ENCODE measurements at places on chromosomes 12 and 14.

DNA sequence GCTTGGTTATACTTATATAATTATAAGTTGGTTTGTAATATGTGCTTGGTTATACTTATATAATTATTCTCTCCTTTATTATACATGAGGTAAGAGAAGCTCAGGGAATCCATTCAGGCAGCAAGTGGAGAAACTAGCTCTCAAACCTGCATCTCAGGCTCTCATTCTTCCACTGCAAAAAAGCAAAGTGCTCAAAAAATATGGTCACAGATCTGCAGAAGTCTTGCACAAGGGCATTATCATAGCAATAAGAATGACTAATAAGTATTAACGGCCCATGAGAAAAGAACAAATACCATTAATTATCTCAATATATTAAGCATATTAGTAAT, 476 bp upstream of the TRAFD1 start:
- DNase-seq = no peak

DNA sequence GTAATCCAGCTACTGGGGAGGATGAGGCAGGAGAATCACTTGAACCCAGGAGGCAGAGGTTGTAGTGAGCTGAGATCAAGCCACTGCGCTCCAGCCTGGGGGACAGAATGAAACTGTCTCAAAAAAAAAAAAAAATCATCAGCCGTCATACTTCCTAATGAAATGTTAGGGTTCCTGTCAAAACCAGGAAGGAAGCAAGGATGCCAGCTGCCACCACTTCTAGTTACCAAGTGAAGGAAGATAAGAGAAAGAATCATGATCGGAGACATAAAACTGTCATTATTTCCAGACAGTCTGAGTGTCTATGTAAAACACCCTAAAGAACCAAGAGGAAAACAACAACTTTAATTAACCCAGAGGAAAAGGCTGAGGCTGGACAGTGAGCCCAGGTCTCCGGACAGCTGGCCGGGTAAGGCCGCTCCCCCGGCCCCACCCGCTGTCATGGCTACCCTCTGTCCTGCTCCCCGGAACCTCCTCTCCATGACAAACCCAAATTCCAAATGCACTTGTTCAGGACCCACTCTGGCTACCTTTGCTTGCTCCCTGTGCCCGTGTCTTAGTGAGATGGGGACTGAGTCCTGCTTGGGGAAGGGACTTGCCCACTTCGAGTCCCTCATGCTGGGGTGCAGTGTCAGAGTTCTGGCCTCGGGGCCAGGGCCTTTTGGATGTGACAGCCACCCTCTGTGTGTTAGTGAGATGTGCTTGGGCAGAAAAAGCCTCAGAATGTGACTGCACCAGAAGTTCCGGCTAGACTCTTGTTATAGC, 29.0 kb downstream of the SLC6A12 start:
- DNase-seq = no peak

DNA sequence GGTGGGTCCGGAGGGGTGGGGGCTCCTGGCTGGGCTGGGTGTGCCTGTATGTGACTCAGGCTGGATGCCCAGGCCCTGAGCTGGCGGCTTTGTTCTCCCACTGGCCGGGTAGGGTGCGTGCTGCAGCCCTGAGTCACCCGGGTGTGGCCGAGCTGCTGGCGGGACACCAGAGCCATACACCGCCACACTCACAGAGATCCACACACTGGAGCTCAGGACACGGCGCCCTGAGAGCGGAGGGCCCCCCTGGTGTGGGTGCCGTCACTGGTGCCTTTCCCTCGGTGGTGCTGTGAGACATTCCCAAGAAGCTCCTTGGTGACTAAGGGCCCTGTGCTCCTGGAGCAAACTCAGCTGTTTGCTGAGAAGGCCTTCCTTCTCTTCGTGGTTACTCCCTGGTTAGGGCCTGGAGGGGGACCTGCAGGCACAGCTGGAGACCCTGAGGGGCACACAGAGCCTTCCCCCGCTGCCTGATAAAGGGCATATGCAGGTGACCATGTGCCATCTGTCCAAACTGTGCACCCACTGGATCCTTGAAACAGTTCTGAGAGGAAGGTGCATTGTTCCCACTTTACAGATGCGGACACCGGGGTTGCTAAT, 44.3 kb downstream of the KRT80 start:
- no peak for DNase-seq

GRCh38 chr12:11727133-11727664, 77.7 kb downstream of the ETV6 start:
- DNase-seq = peak; percentile 48

DNA sequence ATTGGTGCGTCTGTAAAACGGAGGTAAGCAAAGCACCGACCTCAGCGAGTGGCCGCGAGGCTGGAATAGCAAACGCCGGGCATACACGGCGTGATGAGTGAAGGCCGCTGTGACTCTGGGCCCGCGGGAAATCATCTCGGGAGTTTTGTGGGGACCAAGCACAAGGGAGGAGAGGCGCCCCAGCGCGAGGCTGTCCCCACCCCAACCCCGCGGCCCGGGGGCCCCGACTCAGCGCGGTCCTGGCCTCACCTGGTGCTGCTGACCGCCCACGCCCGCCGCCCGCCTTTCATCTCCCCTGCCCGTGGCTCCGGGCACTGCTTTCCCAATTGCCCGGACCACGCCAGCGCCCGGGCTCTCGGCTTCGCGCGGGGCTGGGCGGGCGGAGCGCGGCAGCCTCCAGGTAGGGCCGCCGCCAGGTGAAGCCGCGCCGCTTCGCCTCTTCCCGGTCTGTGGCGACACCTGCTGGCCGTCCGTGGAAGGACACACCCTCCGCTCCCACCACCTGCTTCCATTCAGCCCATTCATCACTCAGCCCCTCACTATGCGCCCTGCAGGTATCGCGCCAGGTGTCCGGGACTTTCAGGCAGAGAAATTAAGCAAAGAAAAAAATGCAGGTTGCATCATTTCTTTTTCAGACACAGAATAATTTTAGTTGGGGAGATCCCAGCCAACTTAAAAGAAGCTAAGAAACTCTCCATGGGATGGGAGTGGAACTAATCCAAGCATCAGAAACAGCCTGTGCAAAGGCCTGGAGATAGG, 360.4 kb downstream of the MED13L start:
- peak; percentile 55 for DNase-seq

GRCh38 chr14:89429199-89430181, 12.5 kb upstream of the FOXN3 start:
- peak; percentile 38 for DNase-seq

GRCh38 chr14:77607741-77608302, 8.6 kb downstream of the SPTLC2 start:
- no peak for DNase-seq

- DNase-seq = no peak
Measured at GRCh38 chr12:56761812-56762211, 1.3 kb upstream of the HSD17B6 start.

DNA sequence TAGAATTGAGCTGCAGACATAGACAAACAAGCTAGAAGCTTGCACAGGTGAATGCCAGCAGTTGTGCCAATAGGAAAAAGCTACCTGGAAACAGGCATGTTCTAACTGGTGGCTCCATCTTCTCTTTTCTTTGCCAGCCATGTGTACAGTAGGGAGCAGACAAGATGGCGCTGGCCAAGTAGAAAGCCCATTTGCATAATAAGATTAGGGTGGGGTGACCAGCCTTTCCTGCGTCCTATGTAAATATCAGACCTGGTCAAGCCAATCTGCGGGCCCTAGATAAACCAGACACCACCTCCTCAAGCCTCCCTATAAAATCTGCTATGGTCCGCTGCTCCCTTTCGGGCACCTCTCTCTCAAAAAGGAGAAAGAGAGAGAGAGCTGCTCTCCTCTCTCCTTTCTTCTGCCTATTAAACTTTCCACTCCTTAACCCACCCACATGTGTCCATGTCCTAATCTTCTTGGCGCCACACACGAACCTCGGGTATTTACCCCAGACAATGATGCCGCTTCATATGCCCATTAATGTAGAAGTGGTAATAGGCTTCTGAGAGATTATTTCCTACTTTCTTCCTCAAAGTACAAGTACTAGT, 201.0 kb downstream of the SLC25A21 start:
- DNase-seq = no peak

DNA sequence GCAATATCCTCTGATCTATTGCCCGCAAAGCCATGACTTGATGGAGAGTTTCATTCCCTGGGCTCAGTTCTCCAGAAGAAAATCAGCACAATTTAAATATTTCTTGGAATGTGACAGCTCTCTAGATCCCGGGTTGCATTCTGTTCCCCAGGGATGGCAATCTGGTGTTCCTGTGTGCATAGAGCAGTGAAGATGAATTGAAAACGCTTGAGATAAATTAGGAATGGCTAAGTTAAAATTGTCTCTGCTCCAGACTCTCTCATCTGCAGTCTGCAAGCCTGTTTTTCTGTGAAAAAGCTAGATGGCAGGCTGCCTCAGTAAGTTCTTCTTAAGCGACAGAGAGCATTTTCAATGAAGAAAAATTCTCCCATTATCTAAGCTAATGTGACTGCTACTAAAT, 582.5 kb upstream of the MGAT4C start:
- no peak for DNase-seq

GRCh38 chr12:24902511-24903328, 46.2 kb downstream of the BCAT1 start:
- DNase-seq = no peak

DNA sequence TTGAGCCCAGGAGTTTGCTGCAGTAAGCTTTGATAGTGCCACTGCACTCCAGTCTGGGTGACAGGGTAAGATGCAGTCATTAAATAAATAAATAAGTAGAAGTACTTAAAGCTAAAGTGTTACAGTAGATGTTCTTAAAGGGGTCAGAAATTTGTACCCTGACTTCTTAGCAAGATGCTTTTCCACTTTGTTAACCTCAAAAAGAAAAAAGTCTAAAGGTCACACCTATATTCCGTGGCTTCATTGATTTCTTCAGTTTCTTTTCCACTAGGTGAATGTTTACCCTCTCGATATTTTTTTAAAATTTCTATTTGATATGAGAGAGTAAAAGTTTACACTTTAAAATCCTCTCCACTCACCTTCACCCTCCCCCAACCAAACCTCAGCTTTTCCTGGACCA, 64.3 kb upstream of the PLEKHA5 start:
- DNase-seq = no peak

DNA sequence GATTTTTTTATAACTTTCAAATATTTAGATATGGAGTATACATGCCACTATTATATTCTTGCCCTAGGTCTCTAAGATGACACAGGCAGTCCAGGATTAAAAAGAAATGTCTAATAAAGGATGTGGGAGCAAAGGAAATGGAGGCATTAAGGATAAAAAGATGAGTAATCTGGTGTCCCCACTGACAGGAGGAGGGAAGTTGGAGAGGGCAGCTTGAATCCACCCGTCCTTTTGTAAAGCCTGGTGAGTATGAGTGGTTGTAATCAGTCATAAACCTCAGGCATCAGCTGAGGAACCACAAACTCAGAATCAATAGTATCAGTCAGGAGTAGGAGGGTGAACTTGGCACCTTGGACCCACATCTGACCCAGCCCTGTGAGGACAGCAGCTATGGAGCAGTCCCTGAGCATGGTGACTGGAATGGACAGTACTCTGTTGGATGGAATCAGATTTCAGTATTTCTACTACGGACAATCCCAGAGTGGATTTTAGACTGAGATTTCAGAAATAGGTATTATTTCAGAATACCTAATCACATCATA, 100.5 kb downstream of the EXOC5 start:
- DNase-seq = no peak
